ENCODE measurements at places on chromosomes 3 and 15. TPM values are rescaled to one million over a fixed set of nuclear protein-coding genes. Genes with fewer than 3 reads are reported as not detected.

The PLIN1 gene
- total RNA-seq, result 0.03 TPM

The CEMIP gene
- 7.3 TPM for total RNA-seq

The SH3GL3 gene
- not detected for total RNA-seq

DNA sequence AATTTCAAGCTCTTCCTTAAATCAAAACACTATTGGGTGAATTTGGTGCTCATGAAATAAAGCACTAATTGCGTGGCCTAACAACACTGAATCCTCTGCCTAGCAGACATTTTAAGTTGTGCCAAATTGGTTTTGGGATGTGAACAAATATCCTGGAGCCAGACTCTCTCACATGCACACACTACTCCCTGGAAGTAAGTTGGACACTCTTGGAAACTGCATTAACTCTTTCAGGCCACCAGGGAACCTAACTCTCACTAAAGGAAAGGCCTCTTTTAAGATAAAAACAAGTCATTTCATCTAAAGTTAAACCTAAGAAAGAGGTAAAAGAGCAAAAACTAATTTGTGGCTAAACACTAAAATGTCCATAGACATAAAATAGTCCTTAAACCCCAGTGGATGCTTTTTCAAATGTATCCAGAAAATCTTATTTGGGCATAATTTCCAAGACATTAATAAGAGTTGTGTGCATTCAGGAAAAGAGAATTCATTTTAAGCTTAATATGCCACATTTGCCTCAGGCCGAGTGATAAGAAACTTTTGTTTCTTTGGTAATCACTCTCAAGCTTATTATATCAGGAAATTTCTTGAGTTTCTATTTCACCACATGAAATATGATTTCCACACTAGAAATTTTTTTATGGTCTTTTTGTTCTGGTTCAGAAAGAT lies 61.8 kb downstream of the ZBTB20 start:
- DNase-seq, result no peak

GRCh38 chr3:133023362-133023761 lies 14.8 kb upstream of the TMEM108 start:
- DNase-seq, result no peak

DNA sequence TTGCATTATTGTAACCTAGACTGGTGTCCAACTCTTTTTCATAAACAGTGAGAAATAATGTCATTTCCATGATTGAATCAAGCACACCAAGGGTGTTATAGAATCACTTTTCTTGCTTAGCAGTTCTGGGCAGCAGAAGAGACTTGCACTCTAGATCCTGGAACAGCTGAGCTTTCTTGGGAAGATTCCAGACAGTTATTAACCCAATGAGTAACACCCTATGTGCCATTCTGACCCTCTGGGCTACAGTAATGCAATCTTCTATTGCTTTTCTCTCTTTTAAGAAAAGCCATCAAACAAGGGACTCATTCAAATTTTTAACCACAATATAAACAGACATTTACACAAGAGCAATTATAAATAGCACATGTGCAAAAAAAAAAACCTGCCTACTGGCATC lies 39.3 kb upstream of the USP3 start:
- DNase-seq, result peak; percentile 47

DNA sequence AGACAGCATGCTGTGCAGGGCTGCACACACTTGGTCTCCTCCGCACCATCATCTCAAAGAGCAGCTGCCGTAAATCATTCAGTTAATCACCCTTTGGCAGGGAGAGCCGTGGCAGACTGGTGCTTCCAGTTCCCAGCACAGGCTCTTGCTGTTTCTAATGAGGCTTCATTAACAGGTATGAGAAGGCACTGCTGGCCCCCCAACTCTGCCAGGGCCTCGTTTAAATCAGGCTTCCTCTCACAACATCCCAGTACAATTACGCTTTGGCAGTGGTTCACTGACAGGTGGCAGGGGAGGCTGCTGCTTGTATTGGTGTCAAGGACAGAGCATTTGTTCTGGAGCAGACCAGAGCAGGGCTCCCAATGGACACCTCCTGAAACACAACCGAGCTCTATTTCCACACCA lies 77.1 kb downstream of the BFSP2 start:
- peak; percentile 69 for DNase-seq

- DNase-seq, result no peak
These were observed 110.0 kb downstream of the EPHB1 start for GRCh38 chr3:134904776-134905646.

GRCh38 chr3:150829408-150829807 lies 66.4 kb upstream of the SIAH2 start:
- no peak for DNase-seq

DNA sequence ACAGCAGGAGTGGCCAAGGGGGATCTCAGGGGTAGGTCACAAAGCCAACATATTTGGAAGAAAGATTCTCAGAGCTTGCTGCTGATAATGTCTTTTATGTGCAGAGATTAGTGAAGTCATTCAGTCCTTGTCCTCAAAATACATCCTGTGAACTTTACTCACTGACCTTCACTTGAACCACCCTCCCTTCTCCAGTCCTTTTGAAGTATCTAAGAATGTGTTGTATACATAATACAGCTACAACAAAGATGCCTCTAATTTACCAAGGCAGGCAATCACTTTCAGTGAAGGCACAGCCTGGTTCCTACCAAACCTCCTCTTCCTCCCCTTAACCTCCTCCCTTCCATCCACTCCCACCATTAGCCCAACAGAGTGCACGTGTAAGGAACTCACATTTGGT lies 38.3 kb downstream of the ETV5 start:
- no peak for DNase-seq

GRCh38 chr3:136444581-136444980 lies 194.4 kb downstream of the PCCB start:
- DNase-seq, result no peak

DNA sequence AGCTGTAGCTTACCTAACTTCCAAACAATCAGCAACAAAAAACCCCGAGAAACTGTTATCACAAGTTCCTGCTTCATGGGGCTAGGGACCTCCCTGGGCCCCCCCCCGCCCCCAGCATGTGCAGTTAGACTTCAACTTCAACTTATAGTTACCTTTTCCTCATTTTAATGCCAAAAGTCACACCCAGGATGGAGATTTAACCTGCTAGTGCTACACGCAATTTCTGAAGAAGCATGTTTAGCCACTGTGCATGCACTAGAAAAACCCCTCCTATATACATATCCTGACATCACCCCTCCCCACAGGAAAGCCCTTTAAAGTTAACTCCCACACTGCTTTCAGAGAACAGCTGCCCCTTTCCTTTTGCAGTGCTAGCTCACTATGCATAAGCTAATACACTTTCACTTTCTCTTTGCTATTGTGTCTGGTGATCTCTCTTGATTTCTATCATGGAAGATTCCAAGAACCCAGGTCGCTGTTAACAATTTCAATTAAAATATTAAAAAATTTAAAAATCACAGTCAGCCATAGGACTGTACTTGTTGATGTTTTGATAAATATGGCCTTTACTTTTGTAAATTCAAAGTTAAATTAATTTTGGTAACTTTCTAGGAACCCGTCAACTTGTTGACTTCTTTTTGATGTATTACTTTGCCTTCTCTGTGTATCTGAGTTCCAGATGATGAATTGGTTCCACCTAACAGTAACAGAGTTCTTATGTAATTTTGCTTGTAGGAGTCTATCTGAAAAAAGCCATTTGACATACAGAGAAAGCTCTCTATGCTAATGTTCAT lies 75.2 kb upstream of the ACAD9 start:
- no peak for DNase-seq

DNA sequence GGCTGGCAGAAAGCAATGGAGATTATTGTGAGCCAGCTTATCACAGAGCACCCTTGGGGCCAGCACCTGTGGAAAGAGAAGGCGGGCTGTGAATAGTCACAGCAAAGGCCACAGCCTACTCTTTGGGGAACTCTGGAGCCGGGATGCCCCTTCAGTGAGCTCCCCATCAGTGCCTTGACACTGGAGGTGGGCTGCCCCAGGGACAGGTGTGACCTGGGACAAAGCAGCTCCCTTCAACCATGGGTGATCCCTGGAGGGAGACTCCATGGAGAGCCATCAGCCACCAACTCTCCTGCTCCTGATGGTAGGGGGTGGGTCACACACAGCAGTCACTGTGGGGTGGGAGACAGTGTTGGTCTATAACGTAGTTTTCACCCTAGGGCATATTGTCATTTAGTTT lies 5.8 kb downstream of the TTC21A start:
- no peak for DNase-seq

DNA sequence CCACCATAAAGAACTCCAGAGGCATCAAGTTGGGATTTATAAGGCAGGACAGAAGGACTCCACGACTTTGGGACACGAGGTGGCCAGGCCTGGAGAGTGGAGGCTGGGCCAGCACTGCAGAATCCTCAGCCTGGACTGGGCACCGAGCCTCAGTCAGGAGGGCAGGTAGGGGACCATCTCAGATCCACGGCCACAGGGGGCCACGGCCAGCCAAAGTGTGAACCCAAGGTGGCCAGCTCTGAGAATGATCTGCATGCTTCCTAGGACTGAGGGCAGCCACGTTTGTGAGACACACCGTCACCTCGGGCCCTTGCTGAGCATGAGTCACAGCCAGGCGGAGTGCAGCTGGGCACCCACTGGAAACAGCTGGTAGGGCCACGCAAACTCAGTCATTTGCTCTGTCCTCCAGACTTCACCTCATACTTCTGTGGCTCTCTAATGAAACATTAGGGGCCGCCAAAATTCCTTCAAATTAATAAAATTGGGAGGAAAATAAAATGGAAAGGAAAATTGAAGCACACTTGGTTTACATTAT lies 65.8 kb downstream of the CTNNB1 start:
- DNase-seq, result peak; percentile 17

DNA sequence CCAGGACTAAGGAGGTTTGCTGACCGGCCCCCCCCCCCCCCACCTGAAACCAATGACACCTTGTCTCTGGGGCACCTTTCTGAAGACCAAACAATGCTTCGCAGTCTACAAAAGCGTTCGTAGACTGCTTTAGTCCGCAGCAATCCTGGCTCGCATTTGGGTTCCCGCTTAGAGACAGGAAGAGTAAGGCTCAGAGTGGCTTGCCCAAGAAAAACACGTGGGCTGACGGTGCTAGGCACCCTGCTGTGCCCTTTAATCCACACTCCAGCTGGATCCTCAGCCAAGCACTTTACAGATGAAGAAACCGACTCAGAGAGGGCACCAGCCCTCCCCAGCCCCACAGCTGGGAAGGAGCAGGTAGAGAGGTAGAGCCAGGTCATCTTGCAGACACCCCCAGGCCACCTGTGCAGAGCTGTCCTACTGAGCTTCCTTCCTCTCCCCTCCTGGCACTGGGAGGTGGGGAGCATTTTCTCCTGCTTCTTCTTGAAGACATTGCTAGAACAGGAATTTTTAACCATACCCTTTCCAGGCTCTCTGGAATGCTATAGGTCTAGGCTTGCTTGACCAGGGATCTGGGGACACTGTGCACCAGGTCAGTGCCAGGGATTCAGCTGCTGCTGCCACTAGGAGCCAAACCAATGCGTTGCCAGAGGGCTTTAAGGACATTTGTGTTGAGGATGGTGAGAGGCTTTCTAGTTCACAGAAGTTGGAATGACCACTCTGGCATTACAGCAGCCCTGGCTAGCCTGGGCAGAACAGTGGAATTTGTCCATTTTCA lies 1.0 kb upstream of the KLF15 start:
- DNase-seq, result no peak

DNA sequence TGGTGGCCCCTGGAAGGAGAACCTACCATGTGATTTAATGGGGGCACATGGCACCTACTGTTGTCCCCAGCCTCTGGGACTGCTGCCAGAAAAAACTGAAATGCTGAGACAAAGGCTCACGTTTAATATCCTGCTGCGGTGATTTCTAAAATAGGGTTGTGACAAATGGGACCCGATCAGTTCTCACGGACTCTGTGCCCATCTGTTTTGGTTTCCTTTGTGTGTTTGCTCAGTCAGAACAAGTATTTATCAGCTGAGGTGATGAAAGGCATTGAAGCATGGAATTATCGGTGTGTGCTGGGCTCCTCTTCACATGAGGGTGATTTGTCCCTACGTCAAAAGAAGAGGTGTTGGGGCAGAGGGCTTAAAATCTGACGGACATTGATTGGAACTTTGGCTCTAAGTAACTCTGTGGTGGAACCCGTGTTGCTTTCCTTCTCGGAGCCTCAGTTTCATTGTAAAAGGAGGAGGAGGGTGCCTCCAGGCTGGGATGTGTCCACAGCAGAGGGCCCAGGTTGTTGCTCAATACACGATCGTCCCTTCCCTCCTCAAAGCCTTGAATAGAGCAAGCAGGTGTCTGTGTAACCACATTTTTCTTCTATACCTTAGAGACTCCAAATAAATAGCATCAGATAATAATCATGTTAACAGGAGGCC lies 283.3 kb upstream of the RGMA start:
- no peak for DNase-seq

DNA sequence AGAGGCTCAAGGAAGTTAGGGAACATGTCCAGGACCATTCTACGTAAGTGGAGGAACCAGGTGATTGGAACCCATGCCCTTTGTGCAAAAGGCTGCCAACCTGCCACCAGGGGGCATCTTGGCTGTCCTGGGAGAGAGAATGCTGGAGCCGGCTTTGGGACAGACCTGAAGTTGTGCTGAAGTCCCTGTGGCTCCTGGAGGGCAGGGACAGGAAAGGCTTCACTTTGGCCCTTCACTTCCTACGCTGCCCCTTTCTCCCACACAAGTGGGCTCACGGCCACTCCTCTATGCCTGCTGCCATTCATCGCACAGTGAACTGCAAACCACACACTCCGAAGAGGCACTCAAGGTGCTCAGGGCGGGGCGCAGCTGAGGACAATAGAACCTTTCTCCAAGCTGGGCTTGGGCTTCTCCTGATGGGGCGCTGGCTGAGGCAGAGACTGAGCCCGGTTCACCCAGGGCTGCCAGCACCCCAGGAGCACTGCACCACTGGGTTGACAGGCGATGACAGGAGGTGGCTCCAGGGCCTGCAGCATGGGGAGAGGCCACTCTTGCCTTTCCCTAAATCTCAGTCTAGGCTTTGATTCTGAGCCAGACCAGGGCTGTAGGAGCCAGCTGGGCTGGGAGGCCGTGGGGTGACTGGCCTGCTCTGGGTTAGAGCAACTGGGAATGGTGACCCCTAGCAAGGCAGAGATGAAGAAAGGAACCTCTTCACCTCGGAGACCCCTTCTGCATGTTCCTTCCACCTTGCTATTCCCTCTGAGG lies 8.4 kb downstream of the SHF start:
- peak; percentile 92 for DNase-seq

All from HT-29 (cell line).